A673 (cell line): ENCODE measurements at places on chromosomes 5 and 9.

GRCh38 chr9:130942084-130942483 lies 3.0 kb upstream of the FIBCD1 start:
- no peak for DNase-seq

DNA sequence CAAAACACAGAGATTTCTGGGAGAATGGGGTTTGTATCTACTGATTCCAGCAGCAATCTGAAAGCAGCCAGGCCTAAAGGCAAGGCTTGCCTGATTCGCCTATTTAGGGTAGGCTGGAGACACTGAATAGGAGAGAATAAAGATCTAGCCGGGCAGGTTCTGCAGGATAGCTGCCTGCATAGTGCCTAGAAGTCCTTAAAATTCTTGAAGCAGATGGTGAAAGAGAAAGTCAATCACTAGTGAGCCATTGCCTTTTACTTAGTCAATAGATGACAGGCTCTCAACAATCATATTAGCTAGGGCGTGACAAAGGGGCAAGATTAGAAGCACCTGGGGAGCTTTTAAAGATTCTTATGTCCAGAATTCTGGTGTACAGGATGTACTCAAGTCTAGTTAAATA lies 522.7 kb downstream of the HTR1A start:
- no peak for DNase-seq

GRCh38 chr9:126319671-126320070 lies 7.0 kb upstream of the MVB12B start:
- DNase-seq = no peak

- DNase-seq = peak; percentile 18
These were observed 53.3 kb upstream of the LMNB1 start for GRCh38 chr5:126723643-126724042.

DNA sequence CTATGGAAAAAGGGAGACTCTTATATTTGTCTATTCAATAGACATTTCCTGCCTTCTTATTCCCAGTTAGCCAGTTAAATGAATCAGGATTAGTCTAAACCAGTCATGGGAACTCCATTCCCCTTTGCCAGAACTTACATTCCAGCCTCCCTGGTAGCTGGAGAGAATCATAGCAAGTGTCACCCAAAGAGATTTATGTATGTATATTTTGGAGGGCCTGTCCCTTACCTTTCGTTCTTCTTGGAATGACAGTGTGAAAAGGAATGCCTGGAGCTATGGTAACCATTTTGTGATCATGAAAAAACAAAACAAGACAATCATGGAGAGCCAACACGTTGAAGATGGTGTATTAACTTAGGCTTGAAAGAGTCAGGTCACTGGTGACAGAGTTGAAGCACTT lies 627.7 kb downstream of the CCDC171 start:
- DNase-seq = no peak

GRCh38 chr9:91477106-91477505 lies 53.5 kb upstream of the NFIL3 start:
- DNase-seq = no peak

- DNase-seq = no peak
These were observed 97.8 kb upstream of the HAND1 start for GRCh38 chr5:154575546-154576428.

- no peak for DNase-seq
These were observed 89.4 kb downstream of the MACROH2A1 start for GRCh38 chr5:135309391-135310327.

DNA sequence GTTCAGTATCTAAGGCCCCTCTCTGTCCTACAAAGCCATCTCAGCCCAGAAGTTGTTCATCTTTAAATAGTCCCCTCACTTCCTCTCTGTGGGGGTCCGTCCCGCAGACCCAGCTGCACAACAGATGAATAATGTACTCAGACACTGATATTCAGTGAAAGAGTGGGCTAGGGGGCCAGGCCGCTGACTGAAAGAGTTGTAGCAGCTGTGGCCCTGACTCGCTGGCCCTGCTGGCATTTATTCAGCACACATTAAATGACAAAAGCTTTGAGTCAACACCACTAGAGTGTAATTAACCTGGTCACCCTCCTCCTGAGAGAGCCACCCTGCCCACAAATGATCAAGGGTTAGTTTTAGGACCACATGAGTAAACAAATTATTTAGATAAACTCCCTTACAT lies 76.3 kb downstream of the MED10 start:
- no peak for DNase-seq

DNA sequence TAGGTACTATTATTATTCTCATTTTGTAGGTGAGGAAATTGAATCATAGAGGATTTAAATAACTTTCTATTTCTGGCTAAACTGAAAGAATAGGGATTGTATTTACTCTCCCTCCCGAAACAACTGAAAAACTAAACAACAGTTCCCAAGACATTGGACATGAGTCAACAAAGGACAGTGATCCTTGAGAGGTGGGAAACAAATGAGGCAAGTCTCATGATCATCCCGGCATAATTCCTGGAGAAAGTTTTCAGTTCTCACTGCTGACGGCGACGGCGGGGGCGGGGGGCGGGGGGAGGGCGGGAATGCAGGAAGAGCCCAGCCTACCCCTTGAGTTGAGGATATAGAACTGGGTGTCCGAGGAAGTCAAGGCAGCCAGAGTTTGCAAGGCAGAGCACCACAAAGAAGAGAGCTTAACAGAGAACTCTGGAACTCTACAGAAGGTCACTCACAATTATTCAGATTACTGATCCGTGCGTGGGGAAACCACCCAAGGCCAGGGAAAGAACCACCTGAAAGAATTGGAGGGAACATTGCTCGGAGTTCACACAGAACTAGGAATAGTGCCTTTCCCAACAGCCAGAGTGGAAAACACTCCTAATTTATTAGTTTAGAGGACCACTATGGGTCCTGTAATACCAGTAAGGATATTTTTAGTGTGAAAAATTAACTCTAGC lies 27.4 kb upstream of the WHRN start:
- DNase-seq = no peak

- DNase-seq = no peak
These were observed 234.1 kb upstream of the ACTBL2 start for GRCh38 chr5:57716661-57717060.

DNA sequence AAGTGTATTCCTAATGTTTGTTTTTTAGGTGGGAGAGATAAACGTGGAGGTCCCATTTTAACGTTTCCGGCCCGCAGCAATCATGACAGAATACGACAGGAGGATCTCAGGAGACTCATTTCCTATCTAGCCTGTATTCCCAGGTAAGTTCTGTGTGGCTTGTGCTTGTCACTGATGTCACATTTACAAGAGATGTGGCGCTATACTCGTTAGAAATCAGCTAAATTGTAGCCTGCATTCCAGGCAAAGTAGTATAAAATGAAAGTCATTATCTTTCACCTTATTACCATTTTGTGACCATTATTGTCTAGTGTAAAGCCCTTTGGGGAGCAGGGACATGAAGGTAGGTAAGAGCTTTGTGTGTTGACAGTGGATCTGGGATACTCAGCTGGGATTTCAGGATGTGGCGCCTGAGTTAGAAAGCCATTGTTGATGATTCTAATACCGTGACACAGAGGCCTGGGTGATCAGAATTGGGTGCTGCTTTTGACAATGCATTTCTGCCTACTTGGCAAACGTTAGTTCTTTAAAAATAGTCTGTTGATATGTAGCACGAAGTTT lies 137.2 kb downstream of the TRIO start:
- no peak for DNase-seq

DNA sequence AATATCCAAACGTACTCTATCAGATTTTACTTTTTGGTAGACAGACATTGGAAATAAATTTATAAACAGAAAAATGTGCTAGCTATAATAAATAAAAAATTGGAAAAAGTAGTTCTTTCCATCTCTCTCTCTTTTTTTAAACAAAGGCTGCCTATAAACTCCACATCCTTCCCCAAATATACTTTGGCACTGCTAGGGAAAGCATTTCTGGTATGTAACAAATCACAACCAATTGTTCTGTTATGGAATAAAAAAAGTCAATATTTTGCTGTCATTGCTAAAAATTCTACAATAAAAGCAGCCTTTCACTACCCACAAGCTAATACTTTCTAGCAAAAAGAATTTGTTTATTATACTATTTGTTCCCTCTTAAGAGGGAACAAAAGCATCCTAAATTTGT lies 169.2 kb upstream of the TARS1 start:
- DNase-seq = no peak

DNA sequence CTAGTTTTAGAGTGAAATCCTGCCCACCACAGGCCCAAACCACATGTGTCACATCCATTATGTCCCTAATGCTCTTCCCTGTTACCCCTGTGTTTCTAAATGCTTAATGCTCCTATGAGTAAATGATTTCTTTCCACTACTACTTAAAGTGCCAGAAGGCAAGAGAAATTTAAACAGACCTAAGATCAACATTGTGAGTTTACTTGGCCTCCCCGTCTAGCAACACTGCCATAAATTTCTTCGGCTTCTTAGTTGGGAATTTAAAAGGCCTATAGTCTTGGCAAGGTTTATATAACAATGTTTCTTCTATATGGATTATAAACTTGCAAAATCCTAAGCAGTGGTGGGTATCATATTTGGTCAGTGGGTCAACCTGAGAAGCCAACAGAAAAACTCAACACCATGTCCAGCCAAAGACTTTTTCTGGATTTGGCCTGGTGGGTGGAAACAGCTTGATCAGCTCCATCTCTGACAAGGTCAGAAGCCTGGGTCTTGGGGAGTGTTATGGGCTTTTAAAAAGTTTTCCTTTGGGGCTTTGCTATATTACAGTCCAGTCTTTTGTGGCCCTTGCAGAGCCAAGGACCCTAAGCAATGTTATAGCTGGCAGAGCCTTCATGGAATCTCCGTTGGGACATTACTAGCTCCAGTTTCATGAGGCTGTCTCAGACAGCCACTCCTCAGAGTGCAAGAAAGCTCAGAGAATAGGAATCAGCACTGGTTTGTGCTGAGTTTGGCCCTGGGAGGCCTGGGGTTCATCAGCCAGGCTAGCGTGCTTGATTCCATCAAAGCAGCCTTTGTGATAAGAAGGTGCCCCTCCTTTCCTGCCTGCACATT lies 119.8 kb downstream of the PRDM6 start:
- no peak for DNase-seq

GRCh38 chr9:90868555-90868954 lies 66.9 kb downstream of the SYK start:
- no peak for DNase-seq

DNA sequence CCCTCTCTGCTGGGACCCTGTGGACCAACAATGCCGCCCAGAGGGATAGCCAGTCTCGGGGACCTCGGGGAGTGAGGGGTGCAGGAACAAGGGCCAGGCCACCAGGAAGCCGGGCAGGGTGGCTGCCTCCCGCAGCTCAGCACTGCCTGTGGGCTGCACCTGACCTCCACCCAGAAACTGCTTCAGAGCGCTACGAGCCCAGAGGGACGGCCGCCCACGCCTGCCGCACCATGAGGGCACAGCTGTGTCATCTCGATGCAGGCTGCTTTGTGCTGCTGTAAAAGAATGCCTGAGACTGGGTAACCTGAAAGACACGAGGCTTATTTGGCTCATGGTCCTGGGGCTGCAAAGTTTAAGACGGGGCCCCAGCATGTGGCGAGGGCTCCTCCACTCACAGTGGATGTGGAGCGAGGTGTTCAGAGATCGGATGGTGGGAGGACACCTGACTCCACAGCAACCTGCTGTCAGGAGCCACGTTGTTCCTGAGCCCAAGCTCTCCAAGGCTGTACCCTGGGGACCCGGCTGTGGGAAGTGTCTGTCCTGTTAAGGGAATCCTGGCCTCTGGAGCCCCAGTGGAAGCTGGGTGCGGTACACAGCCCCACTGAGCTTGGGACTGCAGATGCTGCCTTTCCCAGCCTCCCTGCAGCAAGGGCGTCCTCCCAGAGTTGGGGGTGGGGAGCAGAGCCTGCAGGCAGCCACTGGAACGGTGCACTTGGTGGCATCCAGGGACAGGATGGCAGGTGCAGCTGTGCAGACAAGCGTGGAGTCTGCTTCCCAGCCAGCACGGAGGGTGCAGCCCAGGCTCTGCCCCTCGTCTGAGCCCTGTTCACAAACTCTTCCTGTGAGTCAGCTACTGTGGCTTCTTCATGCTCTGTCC lies 11.8 kb upstream of the ZDHHC11 start:
- DNase-seq = no peak

GRCh38 chr5:8561224-8561840 lies 692.4 kb downstream of the MTRR start:
- DNase-seq = no peak

- no peak for DNase-seq
These were observed 78.8 kb downstream of the SLC1A1 start for GRCh38 chr9:4569101-4569500.

DNA sequence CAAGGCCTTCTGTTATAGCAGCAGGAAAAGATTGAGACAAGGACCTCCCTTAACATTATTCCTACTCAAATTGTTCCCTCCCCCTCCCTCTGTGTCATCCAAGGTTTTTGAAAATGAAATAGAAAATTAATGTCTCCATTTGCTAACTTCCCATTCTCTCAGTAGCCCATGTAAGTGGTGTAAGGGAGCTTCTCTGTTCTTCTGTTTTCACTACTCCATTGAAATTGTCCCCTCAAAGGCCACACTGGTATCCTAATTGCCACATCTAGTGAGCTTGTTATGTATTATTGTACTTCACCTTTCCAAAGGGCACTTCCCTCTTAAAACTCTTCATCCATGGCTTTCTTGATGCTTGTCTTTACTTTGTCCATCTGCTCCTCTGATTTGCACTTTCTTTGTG lies 131.2 kb upstream of the PIK3R1 start:
- no peak for DNase-seq

GRCh38 chr5:100496296-100496695 lies 38.9 kb upstream of the FAM174A start:
- DNase-seq = no peak

GRCh38 chr5:141811287-141812155 lies 66.7 kb downstream of the PCDH1 start:
- DNase-seq = peak; percentile 39

DNA sequence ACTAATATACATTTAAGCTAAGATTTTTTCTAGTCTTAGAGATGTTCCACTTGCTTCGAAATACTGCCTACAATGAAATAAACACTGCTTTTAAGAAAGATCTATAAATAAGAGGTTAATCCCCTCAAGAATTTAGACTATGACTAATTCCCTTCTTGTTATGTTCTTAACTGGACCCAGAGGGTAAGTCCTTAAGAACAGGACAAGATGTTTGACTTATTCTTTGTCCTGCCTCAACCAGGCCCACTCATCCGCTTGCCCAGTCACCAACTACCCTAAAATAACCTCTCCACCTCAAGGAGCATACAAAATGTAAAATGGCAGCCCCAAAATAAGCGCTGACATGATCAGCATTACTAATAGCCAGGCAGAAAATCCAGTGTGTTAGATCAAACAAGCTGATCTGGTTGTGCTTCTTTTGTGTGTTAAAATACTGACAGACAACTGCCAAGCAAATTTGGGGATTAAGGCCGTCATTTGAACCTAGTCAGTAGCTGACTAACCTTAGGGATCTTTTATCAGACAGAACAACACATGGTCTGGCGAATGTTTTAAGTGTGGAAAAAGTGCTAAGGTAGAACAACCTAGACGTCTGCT lies 93.7 kb upstream of the SMC5 start:
- no peak for DNase-seq

DNA sequence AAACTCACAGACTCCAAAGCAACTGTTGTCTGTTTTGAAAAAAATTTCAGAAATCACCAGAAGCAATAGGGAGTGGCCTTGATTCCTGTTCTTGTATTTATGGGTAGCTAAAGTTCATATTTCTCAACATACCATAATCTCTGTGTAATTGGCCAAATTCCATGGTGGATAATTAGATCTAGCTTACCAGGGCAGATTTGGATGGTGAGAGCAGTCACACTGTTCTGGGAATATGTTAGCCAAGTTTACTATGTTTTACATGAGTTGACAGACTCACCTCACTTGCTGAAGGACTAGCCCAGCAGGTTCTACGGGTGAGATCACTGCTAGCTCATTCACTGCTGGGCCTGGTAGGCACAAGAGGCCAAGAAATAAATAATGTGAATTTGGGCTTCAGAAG lies 32.7 kb upstream of the CDKN2B start:
- DNase-seq = no peak
